ENCODE measurements at places on chromosomes 5 and 9. TPM values are rescaled to one million over a fixed set of nuclear protein-coding genes. Genes with fewer than 3 reads are reported as not detected.

DPYSL3 gene
- total RNA-seq, result 146 TPM

PCDHGB1 gene
- 0.62 TPM for total RNA-seq

PCDHB10 gene
- total RNA-seq, result 0.62 TPM

COL5A1 gene
- 164 TPM for total RNA-seq

SPINK6 gene
- total RNA-seq, result not detected

TRPM3 gene
- 0.33 TPM for total RNA-seq

IGFBPL1 gene
- not detected for total RNA-seq

SLC22A4 gene
- total RNA-seq, result 5.4 TPM

LAMC3 gene
- 0.12 TPM for total RNA-seq

PRUNE2 gene
- total RNA-seq, result 8.3 TPM

PAPPA gene
- total RNA-seq, result 0.13 TPM

TSSK1B gene
- total RNA-seq, result not detected

TBC1D9B gene
- total RNA-seq, result 120 TPM

SLC1A3 gene
- total RNA-seq, result 0.44 TPM

FOXI1 gene
- total RNA-seq, result not detected

FOXD4L5 gene
- total RNA-seq, result 0.42 TPM

WNK2 gene
- not detected for total RNA-seq

NR4A3 gene
- 0.22 TPM for total RNA-seq

CDKN2A gene
- 9.3 TPM for total RNA-seq

FBP2 gene
- total RNA-seq, result not detected

FAM81B gene
- not detected for total RNA-seq

HTR1A gene
- total RNA-seq, result not detected

PLPPR1 gene
- total RNA-seq, result not detected

RALGPS1 gene
- total RNA-seq, result 5.5 TPM

MEIKIN gene
- total RNA-seq, result not detected

PCDHA1 gene
- total RNA-seq, result not detected

CCL21 gene
- not detected for total RNA-seq

PCDHB16 gene
- 0.12 TPM for total RNA-seq

ROPN1L gene
- 0.60 TPM for total RNA-seq

ANKDD1B gene
- 0.65 TPM for total RNA-seq

PRPF4 gene
- 24.2 TPM for total RNA-seq

SLC25A2 gene
- 0.39 TPM for total RNA-seq

PCDHA12 gene
- not detected for total RNA-seq

SPATA31D4 gene
- not detected for total RNA-seq

PTPRD gene
- 23.2 TPM for total RNA-seq

GPR21 gene
- total RNA-seq, result 2.4 TPM

BRINP1 gene
- total RNA-seq, result not detected

GHR gene
- 0.27 TPM for total RNA-seq

PRR7 gene
- 6.5 TPM for total RNA-seq

IFNA2 gene
- total RNA-seq, result not detected

MCC gene
- 23.0 TPM for total RNA-seq

NMRK1 gene
- total RNA-seq, result 32.6 TPM

MYMK gene
- total RNA-seq, result not detected

Data from endothelial cell of umbilical vein (primary cell).